ENCODE measurements at places on chromosomes 11 and 22.

- no peak for DNase-seq
Observed at GRCh38 chr22:24105013-24105360, 76.3 kb upstream of the SUSD2 start.

GRCh38 chr11:126978165-126978564 lies 22.4 kb downstream of the KIRREL3 start:
- no peak for DNase-seq

GRCh38 chr11:64444838-64445441 lies 86.0 kb downstream of the RPS6KA4 start:
- DNase-seq: no peak

- DNase-seq: no peak
Observed at GRCh38 chr22:50343541-50343935, 411 bp downstream of the PPP6R2 start.

DNA sequence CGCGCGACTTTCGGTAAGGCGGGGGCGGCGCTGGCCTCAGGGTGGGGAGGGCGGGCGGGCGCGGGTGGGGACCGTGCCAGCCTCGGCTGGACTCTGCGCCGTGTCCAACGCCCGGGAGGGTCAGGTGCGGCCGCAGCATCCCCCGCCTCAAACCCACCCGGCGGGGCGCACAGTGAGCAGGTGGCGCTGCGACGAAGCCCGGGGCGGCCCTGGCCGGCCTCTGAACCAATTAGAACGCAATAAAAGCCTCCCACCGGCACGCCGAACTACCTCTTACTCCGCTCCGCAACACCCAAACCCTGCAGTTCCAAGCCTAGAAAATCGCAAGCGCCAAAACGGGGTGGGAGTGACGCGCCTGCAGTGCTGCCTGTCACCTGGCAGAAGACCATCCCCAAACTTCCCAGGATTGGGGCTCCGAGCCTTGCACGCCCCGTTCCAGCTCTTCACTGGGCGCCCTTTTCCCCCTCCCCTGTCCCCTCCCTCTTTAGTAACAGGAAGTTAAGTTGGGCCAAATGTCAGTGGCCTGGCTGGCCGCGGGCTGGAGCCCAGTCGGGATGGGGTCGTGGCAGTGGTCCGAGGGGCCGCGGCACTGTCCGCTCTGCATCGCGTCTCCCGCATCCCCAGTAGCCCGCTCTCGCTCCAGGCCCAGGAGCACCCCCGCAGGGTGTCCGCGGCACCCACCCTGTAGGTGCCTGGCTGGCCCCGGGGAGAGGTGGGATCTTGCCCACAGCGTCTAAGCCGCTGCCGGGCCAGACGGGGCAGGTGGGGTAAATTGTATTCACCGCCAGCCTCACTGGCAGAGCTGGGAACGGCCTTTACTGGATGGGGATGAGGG lies 541 bp downstream of the MICAL2 start:
- DNase-seq: no peak

- no peak for DNase-seq
Observed at GRCh38 chr11:20070459-20070858, 89.8 kb downstream of the DBX1 start.

DNA sequence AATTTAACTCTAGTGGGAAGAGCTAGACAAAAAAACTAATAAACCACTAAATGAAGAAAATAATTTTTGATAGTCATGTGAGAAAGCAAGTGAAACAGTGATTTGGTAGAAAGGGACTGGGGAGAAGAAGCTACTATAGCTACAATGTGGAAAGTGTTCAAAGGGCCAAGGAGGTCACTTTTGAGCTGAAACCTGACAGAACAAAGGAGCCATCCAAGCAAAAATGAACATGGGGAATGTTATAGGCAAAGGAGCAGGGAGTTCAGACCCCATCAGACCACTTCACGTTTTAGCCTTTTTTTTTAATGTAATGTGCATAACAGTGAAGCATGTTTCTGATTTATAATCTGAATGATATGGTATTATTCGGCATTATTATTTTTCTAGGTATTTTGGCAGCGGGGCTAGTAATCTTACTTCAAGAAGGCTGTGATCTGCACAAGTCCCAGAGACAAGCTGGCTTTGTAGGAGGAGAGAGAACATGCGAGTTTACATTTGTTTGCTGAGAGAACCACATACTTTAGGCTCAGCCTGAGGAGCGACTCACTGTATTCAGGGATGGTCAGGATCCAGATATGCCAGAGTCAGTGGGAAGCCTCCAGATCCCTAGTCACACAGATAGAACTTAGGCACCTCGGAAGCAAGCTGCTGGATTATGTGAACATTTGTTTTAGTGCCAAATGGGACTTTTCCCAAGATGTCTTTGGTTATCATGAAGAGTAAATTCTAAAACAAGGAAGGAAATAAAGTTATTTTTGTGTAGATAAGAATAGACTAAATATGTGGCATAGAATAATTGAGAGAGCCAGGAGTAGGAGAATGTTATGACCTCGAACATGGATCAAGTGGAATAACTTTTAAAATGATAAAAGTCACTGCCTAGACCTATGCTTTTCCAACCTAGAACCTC lies 118.6 kb downstream of the TRIM44 start:
- DNase-seq: no peak

GRCh38 chr22:25876871-25877270 lies 134.9 kb downstream of the MYO18B start:
- no peak for DNase-seq

DNA sequence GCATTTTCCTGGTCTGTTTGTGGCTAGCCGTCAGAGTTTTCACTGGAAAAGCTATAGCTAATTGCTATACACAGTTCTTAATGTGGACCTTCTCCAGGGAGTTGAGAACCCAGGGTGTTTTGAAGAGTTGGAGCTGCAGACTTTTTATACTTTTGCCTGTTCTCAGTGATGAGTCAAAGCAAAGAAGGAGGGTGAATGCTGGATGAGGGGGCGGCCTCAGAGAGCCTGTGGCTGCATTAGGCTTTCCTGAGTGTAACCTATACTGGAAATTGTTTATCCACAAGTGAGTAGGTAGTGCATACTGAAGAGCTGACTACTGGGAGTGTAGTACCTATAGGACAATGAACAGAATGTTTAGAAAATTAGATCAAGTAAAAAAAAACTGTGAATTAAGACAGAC lies 79.7 kb upstream of the HORMAD2 start:
- DNase-seq: no peak

DNA sequence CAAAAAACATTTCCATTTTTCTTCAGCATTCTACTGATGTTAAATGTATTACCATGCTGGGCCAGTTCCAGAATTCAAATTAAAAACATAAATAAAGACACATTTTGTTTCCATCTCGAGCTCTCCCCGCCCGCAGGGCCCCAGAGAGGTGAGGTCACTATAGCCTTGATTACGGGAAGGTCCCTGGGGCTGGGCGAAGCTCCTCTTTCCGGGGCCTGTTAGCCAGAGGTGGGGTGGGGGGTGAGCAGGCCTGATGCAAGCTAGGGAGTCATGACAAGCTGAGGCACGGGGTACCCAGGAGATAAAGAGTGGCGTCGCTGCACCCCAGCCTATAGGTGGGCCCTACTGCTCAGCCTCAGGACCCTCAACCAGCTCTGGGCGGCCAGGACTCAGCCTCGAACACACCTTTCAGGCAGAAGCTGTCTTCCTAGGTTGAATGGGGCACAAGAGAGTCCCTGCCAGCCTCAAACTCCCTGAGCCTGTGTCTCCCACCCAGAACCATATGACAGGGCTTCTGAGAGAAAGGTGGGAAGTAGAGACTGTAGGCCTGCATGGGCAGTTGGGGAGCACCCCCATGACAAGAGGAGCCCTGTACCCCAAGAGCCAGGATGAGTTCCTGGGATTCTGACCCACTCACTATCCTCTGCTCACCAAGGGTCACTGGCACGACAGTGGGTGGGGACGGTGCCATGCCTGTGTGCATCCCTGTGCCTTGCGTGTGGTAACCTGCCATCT lies 34.8 kb downstream of the KCNQ1OT1 start:
- no peak for DNase-seq

Measured in activated CD4-positive, alpha-beta T cell treated with anti-CD3 and anti-CD28 coated beads for 24 hours (primary cell).